ENCODE measurements at places on chromosomes 1 and 21.

- no peak for DNase-seq
These were observed 16.3 kb upstream of the PLCH2 start for GRCh38 chr1:2459757-2460156.

GRCh38 chr1:210645582-210646257 is 317.0 kb downstream of the HHAT start:
- DNase-seq = no peak

DNA sequence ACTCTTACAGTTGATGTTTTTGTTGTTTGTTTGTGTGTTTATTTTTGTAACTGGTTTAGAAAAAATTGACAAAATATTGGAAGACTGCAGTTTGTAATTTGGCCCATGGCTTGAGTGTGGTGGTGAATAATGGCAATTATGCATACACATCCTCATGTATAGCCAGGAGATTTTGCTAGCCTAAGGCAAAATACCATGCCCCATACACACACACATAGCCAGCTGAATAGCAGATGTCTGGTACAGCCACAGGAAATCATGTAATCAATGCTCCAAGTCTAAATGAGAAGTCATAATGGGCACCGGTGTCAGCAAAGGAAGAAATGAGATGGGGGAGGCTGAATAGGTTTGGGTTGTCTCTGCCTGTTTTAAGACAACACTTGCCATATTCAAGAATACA is 135.2 kb upstream of the COA6 start:
- DNase-seq = no peak

DNA sequence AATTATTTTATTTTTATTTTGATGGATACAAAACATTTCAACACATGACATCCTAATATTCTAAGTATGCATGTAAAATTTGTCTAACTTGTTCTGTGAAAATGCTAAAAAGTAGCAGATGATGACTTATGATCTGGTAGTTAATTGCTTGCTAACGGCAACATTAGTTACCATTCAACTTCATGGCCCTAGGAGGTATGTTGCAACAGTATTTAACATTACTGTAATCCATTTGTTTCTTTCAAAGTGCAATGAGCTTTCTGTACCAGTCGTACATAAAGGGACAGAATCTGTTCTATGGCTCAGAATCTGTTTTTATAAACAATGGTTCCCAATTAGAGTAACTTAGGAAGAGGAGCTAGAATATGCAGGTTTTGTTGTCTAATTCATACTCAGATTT is 91.5 kb upstream of the ZNHIT6 start:
- DNase-seq = no peak

- no peak for DNase-seq
These were observed 43.2 kb downstream of the MRPS6 start for GRCh38 chr21:34116569-34116968.

GRCh38 chr21:38596264-38597042 is 98.2 kb upstream of the ERG start:
- DNase-seq = no peak

- no peak for DNase-seq
These were observed 11.7 kb upstream of the TDRD10 start for GRCh38 chr1:154490317-154490716.

DNA sequence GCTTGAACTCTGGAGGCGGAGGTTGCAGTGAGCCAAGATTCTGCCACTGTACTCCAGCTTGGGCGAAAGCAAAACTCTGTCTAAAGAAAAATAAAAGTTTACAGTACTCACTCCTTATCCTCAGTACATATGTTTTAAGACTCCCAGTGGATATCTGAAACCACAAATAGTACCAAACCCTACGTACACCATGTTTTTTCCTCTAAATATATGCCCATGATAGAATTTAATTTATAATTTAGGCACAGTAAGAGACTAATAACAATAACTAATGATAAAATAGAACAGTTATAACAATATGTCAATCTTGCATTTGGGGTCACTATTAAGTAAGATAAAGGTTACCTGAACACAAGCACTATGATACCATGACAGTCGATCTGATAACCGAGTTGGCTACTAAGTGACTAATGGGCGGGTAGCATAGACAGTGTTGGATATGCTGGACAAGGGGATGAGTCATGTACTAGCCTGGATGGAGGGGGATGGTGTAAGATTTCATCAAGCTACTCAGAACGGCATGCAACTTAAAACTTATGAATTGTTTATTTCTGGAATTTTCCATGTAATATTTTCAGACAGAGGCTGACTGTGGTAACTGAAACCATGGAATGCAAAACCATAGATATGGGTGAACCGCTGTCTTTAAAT is 43.7 kb downstream of the ST7L start:
- DNase-seq = no peak

- no peak for DNase-seq
These were observed 751 bp downstream of the MRPS15 start for GRCh38 chr1:36463463-36463802.

Data from cortex of kidney (tissue), 1 donor.